ENCODE measurements at places on chromosomes 12 and 14.

DNA sequence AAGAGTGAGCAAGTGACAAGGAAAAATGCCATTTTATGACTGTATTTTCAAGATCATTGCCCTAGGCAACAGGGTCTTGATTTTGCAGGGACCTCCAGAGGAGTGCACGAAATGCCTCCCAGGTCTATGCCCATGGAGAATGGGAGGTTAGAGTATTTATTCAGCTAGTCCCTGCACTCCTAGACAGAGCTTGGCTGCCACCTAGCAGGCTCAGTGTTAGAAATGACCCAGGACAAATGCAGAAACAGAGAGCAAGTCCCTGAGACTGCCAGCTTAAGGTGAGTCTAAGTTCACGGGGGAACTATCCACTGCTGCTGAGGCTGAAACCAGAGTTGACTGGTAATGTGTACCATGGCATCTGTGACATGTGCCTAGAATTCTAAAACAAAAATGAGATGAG is 506.4 kb downstream of the MED13L start:
- DNase-seq = no peak

DNA sequence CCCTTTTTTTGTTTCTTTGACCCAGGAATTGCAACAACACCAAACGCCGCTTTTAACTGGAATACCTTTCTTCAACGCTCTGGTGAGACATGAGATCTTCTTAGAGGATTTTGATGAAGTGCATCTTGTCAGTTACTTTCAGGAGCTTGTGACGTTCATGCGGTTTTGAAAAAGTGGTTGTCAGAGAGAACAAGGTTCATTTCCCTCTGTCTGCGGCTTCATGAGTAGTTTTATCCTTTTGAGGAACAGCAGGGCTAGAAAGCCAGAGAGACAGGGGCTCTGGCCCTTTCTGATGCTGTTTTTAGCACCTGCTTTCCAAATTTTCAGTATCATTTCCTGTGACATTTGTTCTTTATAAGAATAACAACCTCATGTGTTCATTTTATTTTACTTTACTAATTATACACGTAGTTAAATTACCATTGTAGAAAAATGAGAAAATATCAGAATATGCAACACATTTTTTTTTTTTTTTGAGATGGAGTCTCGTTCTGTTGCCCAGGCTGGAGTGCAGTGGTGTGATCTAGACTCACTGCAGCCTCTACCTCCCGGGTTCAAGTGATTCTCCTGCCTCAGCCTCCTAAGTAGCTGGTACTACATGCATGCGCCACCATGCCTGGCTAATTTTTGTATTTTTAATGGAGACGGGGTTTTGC is 61.8 kb downstream of the GLT1D1 start:
- peak; percentile 33 for DNase-seq

DNA sequence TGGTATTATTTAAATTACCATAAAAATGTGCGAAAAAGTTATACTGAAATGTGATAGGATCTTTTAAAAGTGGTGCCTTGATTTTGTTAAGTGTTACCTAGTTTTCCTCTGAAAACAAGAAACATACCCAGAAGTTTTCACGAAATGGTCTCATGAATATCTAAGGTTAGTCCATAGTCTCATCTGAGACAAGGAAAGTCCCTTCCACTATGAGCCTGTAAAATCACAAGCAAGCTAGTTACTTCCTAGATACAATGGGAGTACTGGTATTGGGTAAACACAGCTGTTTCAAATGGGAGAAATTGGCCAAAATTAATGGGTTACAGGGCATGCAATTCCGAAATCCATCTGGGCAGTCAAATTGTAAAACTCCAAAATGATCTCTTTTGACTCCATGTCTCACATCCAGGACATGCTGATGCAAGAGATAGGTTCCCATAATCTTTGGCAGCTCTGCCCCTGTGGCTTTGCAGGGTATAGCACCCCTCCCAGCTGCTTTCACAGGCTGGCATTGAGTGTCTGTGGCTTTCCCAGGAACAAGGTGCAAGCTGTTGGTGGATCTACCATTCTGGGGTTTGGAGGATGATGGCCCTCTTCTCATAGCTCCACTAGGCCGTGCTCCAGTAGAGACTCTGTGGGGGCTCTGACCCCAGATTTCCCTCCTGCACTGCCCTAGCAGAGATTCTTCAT is 271.4 kb downstream of the NAV3 start:
- DNase-seq = no peak

GRCh38 chr14:23864861-23865260 is 88.7 kb upstream of the DHRS4 start:
- DNase-seq = no peak

DNA sequence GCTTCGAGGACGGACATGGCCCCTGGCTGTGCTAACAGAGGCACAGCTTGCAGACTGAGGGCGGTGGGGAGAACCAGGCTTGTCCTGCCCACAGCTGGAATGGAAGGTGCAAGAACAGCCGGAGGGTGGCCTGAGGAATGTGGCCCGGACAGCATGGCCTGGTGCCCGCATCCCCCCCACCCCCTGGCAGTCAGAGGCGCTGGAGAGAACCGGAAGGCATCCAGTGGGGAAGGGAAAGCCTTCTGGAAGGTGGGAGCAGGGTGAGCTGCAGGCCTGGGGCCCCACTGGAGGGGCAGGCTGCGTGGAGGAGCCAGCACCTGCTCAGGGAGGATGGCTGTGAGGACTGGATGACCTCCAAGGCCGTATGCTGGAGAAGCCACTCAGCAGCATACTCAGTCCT is 8.1 kb upstream of the CYP46A1 start:
- no peak for DNase-seq

- DNase-seq = no peak
Observed at GRCh38 chr14:93135399-93135798, 19.7 kb upstream of the ITPK1 start.

DNA sequence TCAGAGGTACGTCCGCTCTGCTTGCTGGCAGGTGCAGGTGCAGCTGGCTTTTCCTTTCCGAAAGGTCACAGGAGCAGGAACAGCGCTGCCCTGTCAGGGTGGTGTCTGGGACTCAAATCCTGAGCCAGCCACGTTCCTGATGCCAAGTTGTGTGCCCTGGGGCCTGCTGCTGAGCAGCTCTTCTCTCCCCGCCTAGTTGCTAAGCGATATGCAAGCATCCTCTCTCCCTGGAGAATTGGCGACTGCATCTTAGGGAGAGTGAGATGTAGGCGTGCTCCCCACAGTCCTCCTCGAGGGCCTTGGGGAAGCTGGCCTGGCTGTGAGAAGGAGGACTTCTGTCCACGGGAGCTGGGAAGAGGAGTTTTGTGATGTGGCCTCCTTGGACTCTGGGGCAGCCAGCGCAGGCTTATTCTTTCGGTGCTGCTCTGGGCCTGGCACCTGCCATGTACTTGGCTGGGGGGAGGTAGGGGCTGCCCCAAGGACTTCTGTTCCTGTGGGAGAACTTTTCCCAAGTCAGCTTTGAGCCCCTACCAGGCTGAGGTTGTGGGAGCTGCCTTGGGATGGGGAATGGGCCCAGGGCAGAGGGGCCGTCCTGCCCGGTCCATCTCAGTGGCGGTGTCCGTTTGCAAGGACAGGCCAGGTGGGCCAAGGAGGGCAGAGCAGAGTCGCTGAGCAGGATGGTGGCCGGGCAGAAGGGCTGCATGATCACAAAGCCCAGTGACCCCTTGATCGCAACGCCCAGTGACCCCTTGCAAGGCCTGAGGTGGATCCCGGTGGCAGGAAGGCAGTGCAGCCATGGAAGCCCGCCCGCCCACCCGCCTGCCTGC is 183.5 kb downstream of the ADGRD1 start:
- no peak for DNase-seq

DNA sequence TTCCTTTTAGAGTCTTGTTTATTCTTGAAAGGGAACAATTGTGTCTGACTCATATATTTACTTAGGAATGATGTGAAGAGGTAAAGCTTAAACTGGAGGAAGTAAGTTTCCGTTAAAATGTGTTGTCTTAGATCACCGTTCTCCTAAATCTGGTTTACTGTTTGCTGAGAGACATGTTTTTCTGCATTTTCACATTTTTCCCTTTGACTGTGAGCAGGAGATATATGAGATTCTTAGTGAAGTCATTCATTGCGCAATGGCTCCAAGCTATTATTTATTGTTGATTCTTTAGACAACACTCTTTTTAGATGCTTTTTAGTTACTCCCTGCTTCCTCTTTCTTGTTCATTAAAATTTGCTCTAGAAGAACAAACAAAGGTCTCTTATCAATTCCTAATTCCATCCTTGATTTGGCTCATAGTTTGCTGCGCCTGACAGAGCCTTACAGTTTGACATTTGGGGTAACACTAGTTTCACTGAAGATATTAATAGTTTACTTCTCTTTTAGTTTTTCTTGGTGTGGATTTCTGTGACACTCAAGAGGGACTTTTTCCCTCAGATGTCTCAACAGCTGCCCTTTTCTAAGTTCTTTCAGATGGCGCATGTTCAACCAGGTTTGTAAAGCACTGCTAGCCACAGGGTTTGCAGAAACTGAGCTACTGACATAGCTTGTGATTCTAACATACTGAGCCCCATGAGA is 11.4 kb downstream of the CLECL1 start:
- DNase-seq = no peak

DNA sequence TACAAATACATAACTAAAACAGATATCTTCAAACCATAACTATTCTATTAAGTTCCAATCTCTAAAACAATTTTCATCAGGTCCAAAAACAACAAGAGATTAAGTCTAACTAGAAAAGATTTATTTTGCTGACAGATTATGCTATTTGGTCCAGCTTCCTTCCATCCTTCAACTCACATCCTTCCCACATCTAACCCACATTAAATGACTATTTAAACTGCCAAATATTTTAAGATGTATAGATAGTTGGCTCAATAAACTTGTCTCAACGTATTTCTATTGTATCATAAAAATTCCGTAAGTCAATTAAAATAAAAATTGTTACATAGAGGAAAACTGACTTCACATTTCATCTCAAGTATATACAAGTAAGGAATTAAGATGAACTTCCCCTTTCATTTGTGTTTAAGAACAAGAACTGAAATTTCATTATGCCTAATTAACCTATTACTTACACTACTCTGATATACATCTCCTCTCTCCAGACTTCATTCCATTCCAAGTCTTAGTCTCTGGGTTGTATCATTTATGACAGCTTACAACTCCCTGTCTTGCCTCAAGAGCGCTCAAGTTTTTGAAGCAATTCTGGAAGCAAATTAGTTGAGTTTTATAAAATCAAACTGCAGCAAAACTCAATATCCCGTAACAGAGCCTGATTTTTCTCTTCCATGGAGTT is 25.4 kb downstream of the PAWR start:
- no peak for DNase-seq

DNA sequence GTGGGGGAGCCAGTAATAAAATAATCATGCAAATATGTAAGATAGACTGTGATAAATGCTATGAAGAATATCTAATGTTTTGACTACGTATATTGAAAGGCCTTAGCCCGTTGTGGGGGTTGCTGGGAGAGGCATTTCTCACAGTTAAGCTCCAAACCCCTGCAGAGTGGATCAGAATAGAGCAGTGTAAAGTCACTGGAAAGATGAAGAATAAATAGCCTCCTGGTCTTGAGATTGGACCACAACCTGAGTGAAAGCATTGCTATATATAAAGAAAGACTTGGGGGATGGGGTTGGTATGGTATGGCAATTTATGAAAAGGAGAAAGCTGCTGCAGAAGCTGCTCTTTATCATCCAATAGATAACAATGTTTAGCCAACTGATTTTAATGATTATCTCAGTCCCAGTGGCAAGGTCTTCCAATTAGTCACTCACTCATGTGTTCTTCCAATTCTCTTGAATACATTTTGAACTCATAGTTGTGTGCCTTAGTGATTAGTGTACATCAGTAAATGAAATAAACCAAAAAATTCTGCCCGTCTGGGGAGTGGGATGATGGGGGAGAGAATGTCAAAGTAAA is 10.2 kb downstream of the PLEKHA5 start:
- DNase-seq = no peak

GRCh38 chr12:52370926-52371608 is 3.8 kb upstream of the KRT85 start:
- DNase-seq = no peak

GRCh38 chr12:130555628-130556485 is 160.2 kb downstream of the RIMBP2 start:
- DNase-seq = no peak

- no peak for DNase-seq
Observed at GRCh38 chr12:113860950-113861349, 105.2 kb downstream of the RBM19 start.

DNA sequence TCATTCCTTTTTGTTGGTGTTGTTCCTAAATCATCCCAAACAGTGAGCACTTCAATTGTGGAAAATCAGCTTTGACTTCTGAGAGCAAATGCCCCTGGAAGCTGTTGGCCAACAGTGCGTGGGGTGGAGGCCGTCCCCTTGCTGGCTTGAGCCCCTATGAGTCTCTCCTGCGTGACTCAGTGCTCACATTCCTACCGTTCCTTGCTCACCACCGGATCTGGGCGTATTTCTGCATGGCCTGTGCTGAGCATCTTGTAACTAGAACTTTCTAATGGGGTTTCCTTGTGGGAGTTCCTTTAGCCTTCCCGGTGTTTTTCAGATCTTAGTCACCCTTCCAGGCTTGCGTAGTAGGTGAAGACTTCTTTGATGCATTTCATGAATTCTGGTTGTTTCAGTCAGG is 14.7 kb downstream of the SERPINA1 start:
- no peak for DNase-seq

All from stimulated activated CD4-positive, alpha-beta T cell treated with anti-CD3 and anti-CD28 coated beads, TNF-alpha, amount 100 ng/mL, for 48 hours (primary cell).